ENCODE measurements at places on chromosomes 13 and 19.

DNA sequence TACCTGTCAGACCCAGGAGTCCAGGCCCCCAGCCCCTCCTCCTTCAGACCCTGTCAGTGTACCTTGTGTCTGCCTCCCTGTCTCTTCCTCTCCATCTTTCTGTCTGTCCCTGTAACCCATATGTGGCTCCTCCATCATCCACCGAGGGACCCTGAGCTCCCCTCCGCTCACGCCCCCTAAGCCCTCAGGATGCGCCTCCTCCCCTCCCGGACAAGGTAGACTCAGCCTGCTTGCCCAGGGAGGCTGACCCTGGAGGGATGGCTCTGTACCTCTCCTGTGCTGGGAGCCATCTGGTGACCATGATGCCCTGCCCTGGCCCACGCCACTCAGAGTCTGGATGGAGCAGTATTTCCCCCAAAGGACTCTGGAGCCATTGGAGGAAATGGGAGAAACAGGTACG, 1.0 kb upstream of the CAPN12 start:
- no peak for DNase-seq

DNA sequence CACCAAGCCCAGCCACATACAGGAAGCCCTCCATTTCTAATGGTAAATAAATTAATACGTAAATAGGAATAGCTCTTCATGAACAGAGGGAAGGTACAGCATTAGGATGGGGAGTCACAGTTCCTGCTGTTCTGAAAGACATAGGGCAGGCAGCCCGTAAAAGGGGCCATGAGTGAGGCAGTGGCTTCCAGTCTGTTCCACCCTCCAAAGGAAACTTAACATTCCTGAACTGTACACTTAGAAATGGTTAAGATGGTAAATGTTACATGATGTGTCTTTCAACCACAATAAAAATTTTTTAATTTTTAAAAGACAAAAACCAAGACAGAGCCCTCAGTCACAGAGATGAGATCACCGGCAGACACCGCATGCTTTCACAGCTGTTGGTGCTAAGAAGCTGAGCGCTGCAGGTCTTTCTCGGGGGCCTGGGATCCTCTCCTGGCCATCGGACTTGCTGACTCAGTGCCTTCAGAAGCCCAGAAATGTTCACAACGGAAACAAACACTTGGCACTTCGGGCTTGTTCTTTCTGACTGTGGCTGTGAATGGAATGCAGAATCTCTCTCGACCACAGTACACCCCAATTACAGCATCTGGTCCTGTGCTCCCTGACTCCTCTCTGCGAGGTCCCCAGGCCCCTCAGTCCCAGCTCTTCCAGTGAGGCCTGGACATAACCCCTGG, 36.4 kb downstream of the EPS15L1 start:
- no peak for DNase-seq

DNA sequence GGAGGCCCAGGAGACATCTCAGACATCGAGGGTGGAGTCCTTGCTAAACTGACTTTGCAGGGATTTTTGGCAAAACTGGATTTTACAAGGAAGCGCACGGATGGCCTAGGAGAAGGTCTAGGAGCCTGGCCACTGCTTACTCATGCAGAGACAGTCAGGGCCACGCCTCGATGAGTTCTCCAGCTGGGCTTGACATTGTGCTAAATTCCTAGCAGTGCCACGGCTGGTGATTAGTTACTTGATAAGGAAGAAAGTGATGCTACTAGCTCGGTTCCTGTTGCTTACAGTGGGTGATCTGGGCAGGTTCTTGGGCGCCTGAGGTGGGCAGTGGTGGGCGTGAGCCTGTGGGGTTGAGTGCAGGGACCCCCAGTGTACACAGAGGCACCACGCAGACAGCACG, 143.4 kb downstream of the SOX1 start:
- no peak for DNase-seq

DNA sequence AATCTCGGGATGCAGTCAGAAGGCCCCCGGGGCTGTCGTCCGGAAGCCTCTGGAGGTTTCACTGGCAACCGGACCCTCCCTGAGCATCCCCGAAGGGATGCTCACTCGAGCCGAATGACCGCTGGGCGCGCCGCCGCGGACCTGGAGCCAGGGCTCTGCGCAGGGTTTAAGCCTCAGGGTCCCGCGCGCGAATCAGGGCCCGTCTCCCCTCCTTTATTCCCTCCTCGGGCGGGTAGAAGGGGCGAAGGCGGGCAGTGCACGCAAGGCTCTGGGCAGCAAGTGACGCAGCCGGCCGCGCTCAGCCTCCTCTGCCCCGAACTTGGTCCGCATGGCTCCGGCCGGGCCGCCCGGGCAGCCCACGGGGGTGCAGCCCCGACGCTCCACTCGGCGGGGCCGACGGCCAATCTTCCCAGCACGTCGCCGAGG, 572 bp downstream of the SHISA2 start:
- no peak for DNase-seq

GRCh38 chr13:40637643-40638042, 28.8 kb downstream of the FOXO1 start:
- DNase-seq, result no peak

DNA sequence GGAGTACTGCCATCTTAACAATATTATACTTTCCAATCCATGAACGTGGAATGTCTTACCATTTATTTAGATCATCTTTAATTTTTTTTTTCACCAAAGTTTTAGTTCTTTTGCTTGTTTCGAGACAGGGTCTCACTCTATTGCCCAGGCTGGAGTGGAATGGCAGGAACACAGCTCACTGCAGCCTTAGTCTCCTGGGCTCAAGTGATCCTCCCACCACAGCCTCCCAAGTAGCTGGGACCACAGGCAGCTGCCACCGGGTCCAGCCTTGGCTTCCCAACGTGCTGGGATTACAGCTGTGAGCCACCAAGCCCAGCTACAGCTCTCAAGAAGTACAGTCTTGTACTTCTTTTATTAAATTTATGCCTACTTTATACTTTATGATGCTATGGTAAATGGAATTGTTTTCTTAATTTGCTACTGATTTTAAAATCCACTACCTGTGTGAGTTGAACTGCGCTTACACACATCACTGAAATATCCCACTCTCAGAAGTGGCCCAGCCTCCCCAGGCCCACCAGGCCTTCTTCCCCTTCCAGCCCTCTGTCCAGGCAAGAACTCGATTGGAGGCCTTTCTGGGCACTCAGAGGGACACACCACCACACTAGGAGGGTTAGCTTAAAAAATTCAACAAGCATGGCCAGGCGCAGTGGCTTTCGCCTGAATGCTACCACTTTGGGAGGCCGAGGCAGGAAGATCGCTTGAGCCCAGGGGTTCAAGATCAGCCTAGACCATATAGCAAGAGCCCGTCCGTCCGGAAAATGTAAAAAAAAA, 1.0 kb upstream of the PGLS start:
- DNase-seq, result no peak

DNA sequence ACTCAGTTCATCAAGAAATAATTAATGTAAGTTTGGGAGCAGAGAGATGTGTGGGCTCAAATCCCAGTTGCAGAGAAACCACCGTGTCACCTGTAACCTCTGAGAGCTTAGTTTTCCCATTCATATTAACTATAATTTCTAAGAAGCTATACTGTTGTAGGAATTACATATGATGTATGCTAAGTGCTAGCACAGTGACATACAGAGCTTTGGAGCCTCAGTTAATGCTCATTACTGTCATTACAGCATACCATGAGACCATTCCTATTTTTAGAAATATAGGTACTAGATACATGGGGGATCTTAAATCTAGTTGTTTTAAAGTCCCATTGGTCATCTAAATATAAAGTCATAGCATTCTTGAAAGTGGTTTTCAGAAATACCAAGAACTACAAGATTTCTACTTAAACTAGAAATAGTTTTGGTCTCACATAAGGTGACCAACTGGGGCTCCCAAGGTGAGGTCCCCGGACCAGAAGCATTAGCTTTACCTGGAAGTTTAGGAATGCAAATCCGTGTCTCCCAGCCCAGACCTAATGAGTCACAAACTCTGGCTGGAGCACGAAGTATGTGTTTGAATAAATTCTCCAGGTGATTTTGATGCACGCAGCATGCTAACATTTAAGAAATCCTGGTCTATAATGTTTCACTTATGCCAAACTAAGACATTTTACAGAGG, 144.6 kb downstream of the LACC1 start:
- no peak for DNase-seq

- no peak for DNase-seq
Observed at GRCh38 chr13:110301606-110302553, 5.1 kb downstream of the COL4A1 start.

DNA sequence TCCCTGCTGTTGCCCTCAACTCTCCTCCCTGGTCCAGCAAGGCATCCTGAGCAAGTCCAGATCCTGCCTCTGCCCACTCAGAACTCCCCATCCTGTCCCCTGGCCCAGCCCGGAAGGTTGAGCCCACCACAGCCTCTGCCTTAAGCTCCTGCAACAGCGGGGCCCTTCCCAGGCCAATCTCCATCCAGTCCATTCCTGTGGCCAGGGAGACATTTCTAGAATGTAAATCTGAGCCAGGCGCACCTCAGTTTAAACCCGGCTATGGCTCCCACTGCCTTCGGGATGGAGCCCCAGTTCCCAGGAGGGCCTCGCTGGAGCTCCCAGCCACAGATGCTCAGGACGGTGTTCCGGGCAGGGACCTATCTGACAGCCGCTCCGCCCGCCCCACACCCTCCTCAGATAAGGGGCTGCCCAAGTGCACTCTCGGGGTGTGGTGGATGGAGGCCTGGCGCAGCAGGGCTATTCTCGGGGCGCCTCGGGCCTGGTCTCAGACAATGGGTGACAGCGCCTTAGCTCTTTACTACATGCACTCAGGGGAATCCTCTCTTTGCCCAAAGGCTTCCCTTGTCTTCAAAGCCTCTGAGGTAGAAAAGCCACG, 5.3 kb downstream of the TRAPPC6A start:
- DNase-seq, result no peak

GRCh38 chr13:30338952-30339351, 31.6 kb upstream of the KATNAL1 start:
- no peak for DNase-seq

- no peak for DNase-seq
Observed at GRCh38 chr19:38078302-38078930, 145.6 kb downstream of the DPF1 start.

DNA sequence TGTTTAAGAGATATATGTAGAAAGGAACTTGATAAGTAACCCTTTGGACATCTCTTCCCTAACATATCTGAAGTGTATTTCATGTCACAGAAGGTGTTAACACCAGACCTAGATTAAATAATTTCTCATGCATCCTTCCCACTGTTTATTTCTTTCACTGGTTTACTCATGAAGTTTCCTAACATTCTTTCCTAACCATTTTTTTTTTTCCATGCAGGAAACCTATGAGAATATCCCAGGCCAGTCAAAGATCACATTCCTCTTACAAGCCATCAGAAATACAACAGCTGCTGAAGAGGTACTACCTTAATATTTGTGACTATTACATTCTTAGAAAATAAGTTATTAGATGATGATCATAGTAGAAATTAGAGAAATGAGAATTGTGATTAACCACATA, 28.8 kb downstream of the IPO5 start:
- no peak for DNase-seq

DNA sequence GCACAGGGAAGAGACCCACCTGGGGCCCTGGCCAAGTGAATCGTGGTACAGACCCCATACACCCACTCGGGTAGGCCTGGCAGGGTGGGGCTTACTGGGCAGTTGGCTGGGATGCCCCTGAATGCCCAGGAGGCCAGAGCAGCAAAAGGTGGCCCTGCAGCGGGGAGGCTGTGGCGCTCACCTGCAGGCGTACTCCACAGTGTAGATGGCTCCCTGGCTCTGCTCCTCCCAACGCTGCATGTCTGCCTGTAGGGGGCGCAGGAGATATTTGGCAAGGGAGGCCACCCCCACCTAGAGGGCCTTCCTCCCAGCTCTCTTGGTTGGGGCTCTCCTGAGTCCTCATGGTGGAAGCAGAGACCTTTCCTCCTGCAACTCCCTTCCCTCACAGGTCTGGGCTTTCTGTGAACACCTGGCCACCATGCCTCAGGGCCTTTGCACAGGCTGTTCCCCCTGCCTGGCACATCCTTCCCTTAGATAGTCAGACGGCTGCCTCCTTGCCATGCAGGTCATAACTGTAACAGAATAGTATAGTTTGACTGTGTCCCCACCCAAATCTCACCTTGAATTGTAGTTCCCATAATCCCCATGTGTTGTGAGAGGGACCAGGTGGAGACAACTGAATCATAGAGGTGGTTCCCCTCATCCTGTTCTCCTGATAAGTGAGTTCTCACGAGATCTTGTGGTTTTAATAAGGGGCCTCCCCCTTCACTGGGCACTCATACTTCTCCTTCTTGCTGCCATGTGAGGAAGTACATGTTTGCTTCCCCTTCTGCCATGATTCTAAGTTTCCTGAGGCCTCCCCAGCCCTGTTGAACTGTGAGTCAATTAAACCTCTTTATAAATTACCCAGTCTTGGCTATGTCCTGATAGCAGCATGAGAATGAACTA, 5.9 kb downstream of the BORCS8 start:
- no peak for DNase-seq

DNA sequence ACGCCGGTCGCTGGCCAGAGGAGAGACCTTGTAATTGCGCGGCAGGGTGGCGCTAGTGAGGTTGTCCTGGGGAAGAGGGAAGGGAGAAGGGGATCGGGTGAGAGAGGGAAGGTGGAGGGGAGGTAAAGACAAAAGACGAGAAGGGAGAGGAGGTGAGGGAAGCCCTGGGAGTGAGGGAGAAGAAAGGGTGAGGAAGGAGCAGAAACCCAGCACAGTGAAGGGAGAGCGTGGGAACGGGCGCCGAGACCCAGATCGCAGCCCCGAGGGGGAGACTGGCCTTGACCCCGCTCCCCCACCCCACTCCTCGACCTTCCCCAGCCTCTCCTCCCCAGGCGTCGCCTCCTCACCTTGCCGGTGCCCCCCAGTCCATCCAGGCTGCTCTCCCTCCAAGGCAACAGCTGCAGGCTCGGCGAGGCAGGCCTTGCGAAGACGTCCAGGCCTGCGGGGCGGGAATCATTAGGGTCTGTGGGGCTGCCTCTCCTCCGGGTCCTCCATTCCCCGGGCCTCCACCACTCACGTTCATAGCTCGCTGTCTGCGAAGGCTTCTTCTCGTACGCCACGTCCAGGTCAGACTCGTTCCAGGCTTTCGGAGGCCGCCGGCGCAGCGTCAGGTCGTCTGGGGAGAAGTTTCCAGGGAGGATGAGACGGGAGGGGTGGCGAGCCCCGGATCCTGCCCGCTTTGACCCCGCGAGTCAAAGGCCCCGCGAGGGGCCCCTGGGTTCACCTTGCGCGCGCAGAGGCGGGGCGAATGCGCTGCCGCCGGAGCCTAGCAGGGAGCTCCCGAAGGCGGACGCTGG, 8.8 kb downstream of the PPP1R13L start:
- DNase-seq, result no peak

- DNase-seq, result no peak
Observed at GRCh38 chr19:41452584-41453275, 9.8 kb downstream of the ERICH4 start.

GRCh38 chr19:40445780-40446262, 1.7 kb upstream of the SERTAD3 start:
- peak; percentile 73 for DNase-seq

DNA sequence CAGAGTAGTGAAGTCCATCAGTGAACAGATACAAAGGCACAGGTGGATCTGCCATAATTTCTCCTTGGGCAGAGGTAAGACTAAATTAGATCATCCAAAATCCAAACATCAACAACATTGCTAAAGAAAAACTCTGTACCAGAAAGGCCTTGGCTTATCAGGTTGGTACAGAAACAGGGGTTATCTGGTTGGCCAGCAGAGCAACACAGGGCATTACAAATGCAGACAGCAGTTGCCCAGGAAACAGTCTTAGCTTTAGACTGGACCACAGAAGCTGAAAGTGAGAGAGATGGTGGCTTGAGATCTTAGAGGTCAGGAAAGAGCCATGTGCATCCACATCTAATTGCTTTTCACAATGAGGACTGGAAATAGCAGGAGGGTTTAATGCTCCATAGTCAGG, 26.6 kb upstream of the DGKH start:
- no peak for DNase-seq

GRCh38 chr13:90956031-90956430, 391.5 kb upstream of the MIR17HG start:
- DNase-seq, result no peak

GRCh38 chr13:59672445-59672844, 491.3 kb downstream of the DIAPH3 start:
- DNase-seq, result no peak
